ENCODE measurements at places on chromosomes 13 and 19. TPM values are rescaled to one million over a fixed set of nuclear protein-coding genes. Genes with fewer than 3 reads are reported as not detected.

Gene ZNF726
- total RNA-seq: 15.9 TPM

- peaks cover 5% of the 10 kb centered on the region for H3K4me1 ChIP-seq
- H3K27me3 ChIP-seq: peaks cover 12% of the 10 kb centered on the region
- no peak overlapping the region for H3K27ac ChIP-seq
Observed at GRCh38 chr19:8331263-8331845, 10.1 kb downstream of the RPS28 start.

- DNase-seq: peak; percentile 26
- H3K4me3 ChIP-seq: no peak overlapping the region
- H3K27me3 ChIP-seq: no peaks in the 10 kb centered on the region
- peaks cover 16% of the 10 kb centered on the region for H3K4me1 ChIP-seq
- H3K36me3 ChIP-seq: peaks cover 14% of the 10 kb centered on the region
Observed at GRCh38 chr19:11551603-11552235, 7.3 kb downstream of the ELOF1 start.

Gene ZNF561
- total RNA-seq: 25.5 TPM

DNA sequence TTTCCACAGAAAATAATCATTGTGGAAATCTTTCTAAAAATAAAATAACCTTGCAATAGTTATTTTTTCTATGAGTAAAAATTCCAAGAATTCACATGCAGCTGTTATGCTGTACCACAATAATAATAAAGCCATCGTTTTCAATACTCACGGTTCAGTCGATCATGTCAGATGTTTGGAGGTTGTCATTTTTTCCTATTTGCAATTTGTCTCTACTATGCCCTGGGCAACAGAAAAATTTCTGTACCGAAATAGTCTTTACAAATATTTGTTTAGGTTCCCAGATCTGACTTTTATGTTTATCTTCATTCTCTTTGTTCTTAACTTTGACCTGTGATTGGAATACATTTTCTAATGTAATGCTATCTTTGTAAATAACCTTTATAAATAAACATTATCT, 79.7 kb downstream of the ESD start:
- no peaks in the 10 kb centered on the region for H3K27me3 ChIP-seq
- no peak overlapping the region for H3K27ac ChIP-seq
- H3K4me1 ChIP-seq: no peaks in the 10 kb centered on the region
- DNase-seq: no peak
- no peak overlapping the region for H3K4me3 ChIP-seq
- H3K36me3 ChIP-seq: peaks cover 1% of the 10 kb centered on the region

Gene SYT5
- 0.22 TPM for total RNA-seq

Gene DCT
- total RNA-seq: 0.24 TPM

DNA sequence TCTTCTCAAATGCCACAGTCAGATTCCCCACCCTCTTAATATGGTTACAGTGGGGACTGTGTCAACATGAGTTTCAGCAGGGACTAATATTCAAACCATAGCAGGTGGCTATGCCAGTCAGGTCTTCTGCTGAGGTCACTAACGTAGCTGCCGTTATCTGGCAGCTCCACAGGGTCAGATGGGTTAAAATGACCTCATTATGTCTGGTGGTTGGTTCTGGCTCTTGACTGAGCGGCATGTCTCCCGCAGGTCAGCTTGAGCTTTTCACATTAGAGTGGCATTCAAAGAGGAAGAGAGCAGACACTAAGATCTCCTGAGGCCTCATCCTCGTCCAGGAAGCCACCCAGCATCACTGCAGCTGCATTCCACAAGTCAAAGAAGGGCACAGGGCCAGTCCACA, 21.4 kb upstream of the IPO5 start:
- H3K36me3 ChIP-seq: no peaks in the 10 kb centered on the region
- no peaks in the 10 kb centered on the region for H3K4me1 ChIP-seq
- peaks cover 10% of the 10 kb centered on the region for H3K27me3 ChIP-seq
- no peak for DNase-seq

DNA sequence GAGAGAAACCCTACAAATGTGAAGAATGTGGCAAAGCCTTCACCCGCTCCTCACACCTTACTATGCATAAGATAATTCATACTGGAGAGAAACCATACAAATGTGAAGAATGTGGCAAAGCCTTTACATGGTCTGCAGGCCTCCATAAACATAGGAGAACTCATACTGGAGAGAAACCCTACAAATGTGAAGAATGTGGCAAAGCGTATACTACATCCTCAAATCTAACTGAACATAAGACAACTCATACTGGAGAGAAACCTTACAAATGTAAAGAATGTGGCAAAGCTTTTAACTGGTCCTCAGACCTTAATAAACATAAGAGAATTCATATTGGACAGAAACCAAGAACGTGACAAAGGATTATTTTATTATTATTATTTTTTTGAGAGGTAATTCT, 30.7 kb downstream of the ZNF486 start:
- H3K4me3 ChIP-seq: no peak overlapping the region
- no peak overlapping the region for H3K27ac ChIP-seq
- no peaks in the 10 kb centered on the region for H3K27me3 ChIP-seq

Gene IGFLR1
- 92.8 TPM for total RNA-seq

GRCh38 chr19:51458051-51458645, at the start of gene SIGLEC8:
TSS of gene SIGLEC8 (minus strand) at chr19:51458454. CDS start at chr19:51458387, 67 bp downstream.
- H3K4me1 ChIP-seq: peaks cover 9% of the 10 kb centered on the region
- H3K27me3 ChIP-seq: peaks cover 19% of the 10 kb centered on the region
- H3K27ac ChIP-seq: no peak within 1 kb of the TSS
- no peak within 1 kb of the TSS for H3K4me3 ChIP-seq
- no peaks in the 10 kb centered on the region for H3K36me3 ChIP-seq

Gene OR7A5
- not detected for total RNA-seq

GRCh38 chr13:49265822-49266221, 18.1 kb downstream of the CDADC1 start:
- no peak overlapping the region for H3K27ac ChIP-seq
- H3K36me3 ChIP-seq: peaks cover 20% of the 10 kb centered on the region
- no peak for DNase-seq
- H3K4me1 ChIP-seq: peaks cover under 1% of the 10 kb centered on the region
- H3K4me3 ChIP-seq: no peak overlapping the region

Gene C2CD4C
- 0.33 TPM for total RNA-seq

GRCh38 chr19:4985551-4985991, 16.7 kb downstream of the KDM4B start:
- no peaks in the 10 kb centered on the region for H3K36me3 ChIP-seq
- no peak for DNase-seq
- H3K27me3 ChIP-seq: no peaks in the 10 kb centered on the region
- H3K27ac ChIP-seq: no peak overlapping the region

DNA sequence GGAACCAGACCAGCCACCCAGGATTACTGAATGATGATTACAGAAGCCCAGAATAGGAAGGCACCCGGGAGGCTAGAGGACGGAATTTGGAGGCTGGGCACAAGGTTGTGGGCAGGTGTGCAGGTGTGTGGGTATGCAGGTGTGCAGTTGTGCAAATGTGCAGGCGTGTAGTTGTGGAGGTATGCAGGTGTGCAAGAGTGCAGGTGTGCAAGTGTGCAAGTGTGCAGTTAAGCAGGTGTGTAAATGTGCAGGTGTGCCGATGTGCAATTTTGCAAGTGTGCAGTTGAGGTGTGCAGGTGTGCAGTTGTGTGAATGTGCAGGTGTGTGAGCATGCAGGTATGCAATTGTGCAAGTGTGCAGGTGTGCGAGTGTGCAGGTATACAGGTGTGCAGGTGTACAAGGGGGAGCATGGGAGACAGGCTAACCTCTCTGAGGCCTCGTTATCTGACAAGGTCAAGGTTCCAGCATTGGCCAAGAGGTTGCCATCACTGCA, 131.8 kb downstream of the KCTD15 start:
- no peak for DNase-seq
- no peak overlapping the region for H3K4me3 ChIP-seq
- H3K4me1 ChIP-seq: no peaks in the 10 kb centered on the region
- H3K36me3 ChIP-seq: no peaks in the 10 kb centered on the region
- H3K27me3 ChIP-seq: peaks cover 15% of the 10 kb centered on the region

Gene APC2
- 0.07 TPM for total RNA-seq

DNA sequence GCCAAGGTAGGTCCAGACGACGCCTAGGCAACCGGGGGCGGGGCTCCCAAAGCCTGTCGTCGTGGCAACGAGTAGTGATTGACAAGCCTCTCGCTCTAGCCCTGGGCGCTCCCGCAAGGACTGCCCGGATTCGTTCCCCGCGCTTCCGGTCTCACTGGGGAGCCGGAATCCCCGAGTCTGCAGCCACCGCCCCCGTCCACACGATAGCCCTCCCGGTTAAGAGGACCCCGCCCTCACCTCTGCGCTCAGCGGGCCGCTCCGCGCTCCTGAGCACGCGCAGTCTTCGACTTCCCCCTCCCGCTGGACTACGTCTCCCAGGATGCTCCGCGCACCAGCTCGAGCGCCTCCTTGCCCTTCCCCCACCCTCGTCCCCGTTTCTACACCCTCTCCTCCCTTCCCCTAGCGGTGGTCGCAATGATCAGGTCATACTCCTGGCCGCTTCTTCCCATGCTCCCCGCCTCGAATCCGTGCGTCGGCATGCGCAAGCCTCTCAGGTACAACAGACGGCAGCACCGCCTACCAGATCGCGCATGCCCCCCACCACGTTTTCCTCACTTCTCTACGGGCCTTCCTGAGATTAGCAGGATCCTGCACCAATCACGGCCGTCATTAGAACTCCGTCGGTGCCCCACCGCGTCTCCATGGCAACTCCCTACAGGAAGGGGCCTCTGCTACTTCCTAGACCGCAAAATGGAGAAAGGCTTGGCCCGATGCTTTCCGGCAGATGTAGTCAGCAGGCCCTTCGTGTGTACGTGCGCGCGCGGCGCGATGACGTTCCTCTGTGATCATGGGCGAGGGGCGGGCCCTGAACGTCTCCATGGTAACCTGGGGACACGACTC, at the start of gene MZF1:
Gene MZF1 (minus strand): TSS at position 518 of the 840 bp plus-strand sequence. CDS start 1,946 bp downstream, outside the sequence.
- peak within 1 kb of the TSS; percentile 96 for H3K4me3 ChIP-seq
- no peaks in the 10 kb centered on the region for H3K27me3 ChIP-seq
- peak within 1 kb of the TSS; percentile 100 for H3K27ac ChIP-seq
- H3K36me3 ChIP-seq: peaks cover 2% of the 10 kb centered on the region
- H3K4me1 ChIP-seq: peaks cover 33% of the 10 kb centered on the region

DNA sequence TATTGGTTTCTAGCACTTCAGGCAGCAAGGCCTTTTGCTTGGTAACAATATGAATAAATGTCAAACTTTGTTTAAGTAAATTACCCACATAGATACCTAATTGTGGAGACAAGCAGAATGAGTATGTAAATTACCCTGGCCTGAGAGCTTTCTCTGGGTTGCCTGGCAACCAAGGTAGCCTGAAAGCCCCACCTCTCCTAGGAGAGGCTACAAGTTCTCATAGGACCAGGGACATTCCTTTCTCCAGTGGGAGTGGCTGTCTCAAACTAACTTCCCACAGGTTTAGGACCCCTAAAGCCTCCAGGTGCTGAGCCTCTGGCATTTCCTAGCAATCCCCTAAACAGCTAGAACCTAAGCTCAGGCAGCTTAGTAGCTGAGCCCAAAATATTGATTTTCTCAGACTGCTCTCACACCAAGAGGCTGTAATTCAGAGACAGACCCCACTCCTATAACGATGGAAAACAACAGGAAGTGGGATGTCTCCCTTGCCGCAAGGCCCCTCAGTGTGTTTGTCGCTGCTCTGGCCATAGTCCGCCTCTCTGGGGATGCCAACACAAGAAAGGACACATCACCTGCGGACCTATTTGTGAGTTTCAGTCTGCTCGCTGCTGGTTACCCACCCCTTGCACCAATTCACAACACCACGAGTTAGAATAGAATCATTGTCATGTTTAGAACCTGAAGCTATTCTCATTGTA, 207.3 kb downstream of the DLEU7 start:
- H3K36me3 ChIP-seq: no peaks in the 10 kb centered on the region
- H3K27me3 ChIP-seq: no peaks in the 10 kb centered on the region
- H3K27ac ChIP-seq: no peak overlapping the region
- no peak for DNase-seq
- H3K4me3 ChIP-seq: no peak overlapping the region

- H3K27me3 ChIP-seq: no peaks in the 10 kb centered on the region
- no peak overlapping the region for H3K4me3 ChIP-seq
- no peaks in the 10 kb centered on the region for H3K36me3 ChIP-seq
- DNase-seq: no peak
Observed at GRCh38 chr13:103525530-103525929, 459.3 kb upstream of the SLC10A2 start.

- DNase-seq: no peak
- H3K4me1 ChIP-seq: peaks cover 12% of the 10 kb centered on the region
- no peak overlapping the region for H3K27ac ChIP-seq
- H3K36me3 ChIP-seq: no peaks in the 10 kb centered on the region
Observed at GRCh38 chr19:1749373-1750342, 3.6 kb upstream of the ONECUT3 start.

DNA sequence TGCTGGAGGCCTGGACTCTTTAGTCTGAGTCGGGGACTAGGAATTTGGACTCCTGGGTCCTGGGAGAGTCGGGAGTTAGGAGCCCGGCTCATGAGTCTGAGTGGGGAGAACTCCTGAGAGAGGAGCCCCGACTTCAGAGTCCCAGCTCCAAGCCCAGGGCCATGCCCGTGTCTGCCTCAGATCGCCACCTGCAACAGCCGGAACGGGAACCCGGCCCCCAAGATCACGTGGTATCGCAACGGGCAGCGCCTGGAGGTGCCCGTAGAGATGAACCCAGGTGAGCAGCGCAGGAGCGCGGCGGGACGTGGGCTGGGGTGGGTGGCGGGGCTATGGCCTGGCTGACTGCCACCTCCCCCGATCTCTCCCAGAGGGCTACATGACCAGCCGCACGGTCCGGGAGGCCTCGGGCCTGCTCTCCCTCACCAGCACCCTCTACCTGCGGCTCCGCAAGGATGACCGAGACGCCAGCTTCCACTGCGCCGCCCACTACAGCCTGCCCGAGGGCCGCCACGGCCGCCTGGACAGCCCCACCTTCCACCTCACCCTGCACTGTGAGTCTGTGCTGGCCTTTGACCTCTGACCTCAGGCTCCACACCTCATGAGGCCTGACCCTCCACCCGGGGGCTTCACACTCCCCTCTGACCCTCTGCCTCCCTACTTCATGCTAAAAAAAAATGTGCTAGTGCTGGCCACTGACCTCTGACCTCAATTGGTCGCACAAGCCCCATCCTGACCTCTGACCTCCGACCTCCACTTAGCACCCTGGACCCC, 4.4 kb downstream of the BCAM start:
- peaks cover 3% of the 10 kb centered on the region for H3K4me1 ChIP-seq
- no peak overlapping the region for H3K27ac ChIP-seq
- peaks cover 14% of the 10 kb centered on the region for H3K27me3 ChIP-seq

- no peaks in the 10 kb centered on the region for H3K36me3 ChIP-seq
- DNase-seq: no peak
- H3K4me3 ChIP-seq: no peak overlapping the region
Observed at GRCh38 chr13:74555276-74555625, 421.0 kb upstream of the KLF12 start.

- no peaks in the 10 kb centered on the region for H3K36me3 ChIP-seq
- H3K4me1 ChIP-seq: no peaks in the 10 kb centered on the region
Observed at GRCh38 chr13:108437496-108437895, 168.0 kb downstream of the TNFSF13B start.

Gene C19orf33
- total RNA-seq: not detected

GRCh38 chr13:51283371-51283770, 56.1 kb upstream of the SERPINE3 start:
- DNase-seq: no peak
- H3K27ac ChIP-seq: no peak overlapping the region
- no peaks in the 10 kb centered on the region for H3K36me3 ChIP-seq
- H3K27me3 ChIP-seq: no peaks in the 10 kb centered on the region
- H3K4me1 ChIP-seq: no peaks in the 10 kb centered on the region

Data from activated CD4-positive, alpha-beta memory T cell treated with anti-CD3 and anti-CD28 coated beads for 36 hours (primary cell).